HCEC 1CT (cell line): ENCODE measurements at places on chromosomes 5 and 9.

GRCh38 chr5:25066239-25066638 lies 421.5 kb upstream of the CDH10 start:
- no peak for DNase-seq

DNA sequence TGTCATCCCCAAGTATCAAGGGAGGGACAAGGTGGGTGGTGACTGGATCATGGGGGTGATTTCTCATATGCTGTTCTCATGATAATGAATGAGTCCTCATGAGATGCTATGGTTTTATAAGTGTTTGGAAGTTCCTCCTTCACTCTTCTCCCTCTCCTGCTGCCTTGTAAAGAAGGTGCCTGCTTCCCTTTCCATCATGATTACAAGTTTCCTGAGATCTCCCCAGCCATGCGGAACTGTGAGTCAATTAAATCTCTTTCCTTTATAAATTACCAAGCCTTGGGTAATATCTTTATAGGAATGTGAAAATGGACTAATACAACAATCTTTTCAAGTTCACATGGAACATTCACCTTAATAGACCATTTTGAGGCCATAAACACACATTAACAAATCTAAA lies 21.5 kb upstream of the DOCK2 start:
- DNase-seq: no peak

DNA sequence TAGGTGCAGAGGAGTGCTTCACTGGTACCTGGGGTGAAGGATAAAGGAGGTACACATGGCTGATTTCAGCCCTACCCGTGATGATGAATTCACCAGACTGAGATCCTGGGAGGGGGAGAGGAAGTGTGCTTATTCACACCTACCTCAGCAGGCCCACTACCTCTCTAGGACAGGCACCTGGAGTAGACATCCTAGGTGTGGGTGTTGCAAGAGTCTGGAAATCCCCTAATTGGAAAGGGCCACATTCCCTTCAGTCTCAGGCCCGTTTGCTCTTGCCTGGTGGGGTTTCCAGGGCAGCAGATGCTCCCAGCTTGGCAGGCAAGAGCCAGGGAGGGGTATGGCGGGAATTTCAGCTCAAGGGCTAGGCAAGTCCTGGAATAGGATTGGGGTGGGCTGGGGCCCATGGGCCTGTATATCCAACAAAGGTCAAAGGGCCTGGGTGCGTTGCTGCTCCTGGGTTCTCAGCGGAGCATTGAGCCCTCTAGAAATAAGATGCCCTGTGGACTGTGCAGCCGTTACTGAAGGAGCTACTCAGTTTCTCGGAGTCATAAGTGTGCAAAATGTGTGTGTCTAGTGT lies 5.8 kb upstream of the CCL21 start:
- no peak for DNase-seq

DNA sequence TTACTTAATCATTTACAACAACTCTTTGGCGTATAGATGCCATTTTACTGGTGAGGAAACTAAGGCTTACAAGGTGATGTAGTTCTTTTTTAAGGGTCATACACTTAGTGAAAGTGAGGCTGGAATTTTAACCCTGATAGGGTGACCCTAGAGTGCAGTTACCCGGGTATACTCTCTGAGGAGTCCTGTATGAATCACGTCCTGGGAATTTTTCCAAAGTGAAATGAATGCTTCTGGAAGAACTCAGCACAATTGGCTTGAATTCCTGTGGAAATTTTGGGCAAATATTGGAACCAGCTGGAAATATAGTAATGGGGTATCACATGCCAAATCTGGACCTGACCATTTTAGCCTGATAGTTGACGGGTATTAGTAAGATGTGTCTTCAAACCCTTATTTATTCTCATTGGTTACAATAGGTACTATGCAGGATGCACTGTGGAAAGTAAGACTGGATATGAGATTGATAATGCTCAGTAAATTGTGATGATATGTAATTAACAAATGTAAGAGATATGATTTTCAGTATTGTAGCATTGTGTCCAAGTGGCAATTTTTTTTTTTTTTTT lies 14.8 kb downstream of the SUB1 start:
- DNase-seq: peak; percentile 89

DNA sequence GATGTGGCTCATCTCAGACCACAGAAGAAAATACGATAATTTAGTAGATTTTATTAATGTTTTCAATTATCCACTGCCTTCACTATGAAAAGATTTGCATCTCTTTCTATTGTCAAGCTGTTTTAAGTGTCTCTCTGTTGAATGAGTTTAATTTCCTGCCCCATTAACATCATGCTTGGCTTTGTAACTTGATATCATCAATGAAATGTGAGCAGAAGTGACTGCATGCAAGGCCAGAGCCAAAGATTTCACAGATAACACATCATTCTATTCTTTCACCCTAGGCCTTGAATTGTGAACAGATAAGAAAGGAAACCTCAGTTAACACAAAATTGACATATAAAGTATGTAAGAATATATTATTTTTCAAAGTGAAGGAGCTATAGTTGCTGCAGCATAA lies 986.4 kb upstream of the CDH18 start:
- peak; percentile 48 for DNase-seq

DNA sequence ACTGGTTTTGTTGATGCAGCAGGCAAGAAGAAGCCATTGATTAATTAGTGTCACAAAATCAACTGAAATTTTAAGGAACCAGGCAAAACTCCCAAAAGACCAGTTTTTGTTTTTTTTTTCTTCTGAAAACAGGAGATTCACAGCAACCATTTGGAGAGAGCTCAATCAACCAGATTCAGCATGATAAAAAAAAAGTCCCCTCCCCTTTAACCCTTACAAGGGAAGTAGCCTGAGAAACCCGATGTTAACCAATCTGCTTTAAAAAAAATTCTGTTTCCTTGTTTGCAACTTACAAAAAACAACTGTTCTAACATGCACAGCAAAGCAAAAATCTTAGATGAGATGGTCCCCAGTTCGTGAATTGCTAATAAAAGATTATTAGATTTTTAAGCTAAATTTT lies 59.7 kb downstream of the HMHB1 start:
- no peak for DNase-seq
